ENCODE measurements at places on chromosomes 3 and 15.

DNA sequence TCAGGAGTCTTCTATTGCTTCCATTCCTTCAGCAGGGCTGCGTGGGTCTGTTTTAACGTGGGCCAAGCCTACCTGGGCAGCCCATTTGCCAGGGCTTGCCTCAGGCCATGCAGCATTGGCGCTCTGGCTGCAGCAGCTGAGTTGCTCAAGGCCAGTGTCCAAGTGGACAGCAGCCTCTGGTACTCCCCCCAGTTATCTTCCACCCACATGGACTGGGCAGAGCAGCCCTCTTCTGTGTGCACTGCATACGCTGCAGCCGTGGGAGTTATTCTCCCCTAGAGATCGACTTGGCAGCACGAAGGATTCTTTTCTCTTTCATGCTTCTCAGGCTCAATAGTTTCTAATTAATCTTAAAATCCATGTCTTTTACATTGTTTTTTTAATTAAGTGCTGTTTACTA lies 6.9 kb upstream of the CAPN3 start:
- DNase-seq, result no peak

DNA sequence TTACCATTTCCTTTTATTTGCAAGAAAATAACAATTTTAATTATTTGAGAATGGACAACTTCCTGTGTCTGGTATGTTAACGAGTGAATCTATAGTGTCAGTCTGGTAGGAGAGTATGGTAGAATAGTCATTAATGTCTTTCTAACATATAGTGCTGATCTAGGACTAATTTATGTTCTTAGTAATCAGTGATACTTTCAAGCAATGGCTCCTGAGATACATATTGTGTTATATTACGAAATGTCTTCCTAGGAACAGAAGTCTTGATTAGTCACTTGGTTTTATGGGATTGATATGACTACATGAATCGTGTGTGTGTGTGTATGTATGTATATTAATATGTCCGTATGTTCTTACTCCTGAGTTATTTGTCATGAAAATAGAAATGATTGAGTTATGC lies 66.6 kb upstream of the PAQR5 start:
- no peak for DNase-seq

DNA sequence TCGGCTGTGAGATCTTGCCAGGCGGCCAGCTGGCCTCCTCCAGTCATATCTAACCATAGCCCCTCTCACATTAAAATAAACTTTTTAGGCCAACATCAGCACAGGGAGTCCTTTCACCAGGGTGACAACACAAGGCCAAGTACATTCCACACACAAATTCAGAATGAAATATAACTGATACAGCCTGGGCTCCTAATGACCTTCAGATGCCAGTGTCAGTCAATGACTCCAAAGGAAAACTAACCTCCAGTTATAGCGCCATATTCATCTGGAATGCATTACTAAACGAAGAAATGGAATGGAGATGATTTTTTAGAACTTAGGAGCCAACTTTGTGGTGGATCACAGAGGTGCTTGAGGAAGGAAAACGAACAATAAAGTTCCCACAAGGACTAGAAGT lies 205.4 kb downstream of the GREM1 start:
- no peak for DNase-seq

DNA sequence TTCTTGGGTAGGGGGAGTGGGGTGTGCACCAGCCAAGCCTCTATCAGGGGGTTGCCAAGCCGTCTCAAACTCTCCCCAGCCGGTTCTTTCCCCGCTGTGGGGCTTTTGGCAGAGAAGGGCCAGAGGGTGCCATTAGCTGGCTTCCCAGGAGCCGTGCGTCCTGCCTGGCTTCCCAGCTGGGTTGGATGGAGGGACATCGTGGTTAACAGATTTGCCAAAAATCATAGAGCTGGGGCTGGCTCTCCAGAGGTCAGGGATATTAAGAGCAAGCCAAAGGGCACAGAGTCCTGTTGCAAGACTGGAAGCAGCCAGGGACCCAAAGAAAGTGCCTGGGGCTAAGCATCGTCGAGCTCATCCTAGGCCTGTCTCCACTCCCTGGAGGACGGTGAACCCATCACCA lies 104.6 kb upstream of the HES1 start:
- DNase-seq, result no peak

- DNase-seq, result no peak
Observed at GRCh38 chr15:71091601-71092000, 23.7 kb upstream of the THSD4 start.

DNA sequence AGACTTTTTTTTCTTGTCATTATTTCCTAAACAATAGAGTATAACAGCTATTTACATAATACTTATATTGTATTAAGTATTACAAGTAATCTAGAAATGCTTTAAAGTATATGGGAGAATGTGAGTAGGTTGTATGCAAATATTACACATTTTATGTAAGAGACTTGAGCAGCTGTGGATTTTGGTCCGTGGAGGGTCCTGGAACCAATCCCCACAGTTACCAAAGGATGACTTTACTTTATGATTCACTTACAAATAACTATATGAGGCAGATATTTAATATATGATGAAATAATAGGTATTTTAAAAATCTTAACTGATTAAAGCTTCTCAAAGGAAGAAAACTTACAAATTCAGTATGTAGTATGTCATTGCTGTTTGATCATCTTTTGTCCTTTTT lies 56.3 kb downstream of the PPP2R3A start:
- DNase-seq, result peak; percentile 15

- no peak for DNase-seq
Observed at GRCh38 chr3:106025151-106025722, 156.4 kb upstream of the CBLB start.

DNA sequence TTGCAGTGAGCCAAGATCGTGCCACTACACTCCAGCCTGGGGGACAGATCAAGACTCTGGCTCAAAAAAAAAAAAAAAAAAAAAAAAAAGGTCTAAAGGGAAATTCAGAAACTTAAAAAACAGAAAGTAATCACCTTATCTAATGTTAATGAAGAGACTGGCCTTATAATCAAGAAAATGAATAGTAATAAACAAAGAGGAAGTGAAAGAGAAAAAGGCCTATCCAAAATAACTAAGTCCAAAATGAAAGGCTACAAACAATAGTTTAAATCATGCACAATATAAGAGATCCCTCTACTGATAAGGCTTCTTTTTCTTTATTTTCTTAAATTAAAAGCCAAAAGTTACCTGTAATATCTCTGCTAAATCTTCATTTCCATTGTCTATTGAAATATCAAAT lies 37.1 kb upstream of the HDC start:
- no peak for DNase-seq

DNA sequence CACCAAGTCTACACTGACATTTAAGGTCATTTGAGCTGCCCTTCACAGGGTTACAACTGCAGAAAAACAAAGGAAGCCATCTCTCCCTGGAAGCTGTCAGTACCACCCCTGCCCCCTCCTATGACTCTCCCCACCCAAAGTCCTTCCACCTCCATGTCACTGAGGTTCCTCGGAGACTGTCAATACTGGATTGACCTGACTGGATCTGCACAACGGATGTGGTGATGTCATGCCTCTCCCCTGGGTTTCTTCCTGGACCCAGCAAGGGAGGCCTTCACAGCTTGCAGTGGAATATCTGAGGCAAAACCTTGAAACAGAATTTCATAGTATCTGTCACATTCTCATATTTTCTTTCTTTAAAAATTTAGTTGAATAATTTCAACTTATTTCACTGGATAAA lies 153.5 kb downstream of the CLSTN2 start:
- DNase-seq, result no peak

DNA sequence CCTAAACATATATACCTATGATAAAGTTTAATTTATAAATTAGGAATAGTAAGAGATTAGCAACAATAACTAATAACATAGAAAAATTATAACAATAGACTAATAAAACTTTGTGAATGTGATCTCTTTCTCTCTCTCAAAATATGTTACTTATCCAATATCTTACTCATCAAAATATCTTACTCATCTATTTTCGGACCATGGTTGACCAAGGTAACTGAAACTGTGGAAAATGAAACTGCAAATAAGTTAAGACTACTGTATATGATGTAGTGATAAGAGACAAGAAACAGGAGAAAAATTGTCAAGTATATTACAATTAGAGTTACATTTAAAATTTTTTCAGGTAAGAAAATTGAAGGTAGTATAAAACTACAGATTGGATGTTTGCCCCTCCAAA lies 19.2 kb downstream of the MAP3K13 start:
- no peak for DNase-seq

DNA sequence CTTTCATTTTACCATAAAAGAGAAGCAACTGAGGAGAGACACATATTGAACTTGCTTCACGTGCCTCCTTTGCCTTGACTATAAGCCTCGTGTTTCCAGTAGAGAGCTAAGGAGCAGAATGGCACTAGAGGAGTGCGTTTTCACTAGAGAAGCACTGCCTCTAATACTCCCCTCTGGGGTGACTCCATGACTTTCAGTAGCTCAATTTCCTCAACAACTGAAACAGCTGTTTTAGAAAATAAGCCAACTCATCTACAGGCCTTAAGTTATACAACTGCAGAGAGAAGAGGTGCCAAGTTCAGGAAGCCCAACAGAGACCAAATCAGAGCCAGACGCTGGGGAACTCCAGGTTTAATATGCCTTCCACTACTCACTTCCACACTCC lies 1.9 kb downstream of the UBP1 start:
- peak; percentile 52 for DNase-seq

DNA sequence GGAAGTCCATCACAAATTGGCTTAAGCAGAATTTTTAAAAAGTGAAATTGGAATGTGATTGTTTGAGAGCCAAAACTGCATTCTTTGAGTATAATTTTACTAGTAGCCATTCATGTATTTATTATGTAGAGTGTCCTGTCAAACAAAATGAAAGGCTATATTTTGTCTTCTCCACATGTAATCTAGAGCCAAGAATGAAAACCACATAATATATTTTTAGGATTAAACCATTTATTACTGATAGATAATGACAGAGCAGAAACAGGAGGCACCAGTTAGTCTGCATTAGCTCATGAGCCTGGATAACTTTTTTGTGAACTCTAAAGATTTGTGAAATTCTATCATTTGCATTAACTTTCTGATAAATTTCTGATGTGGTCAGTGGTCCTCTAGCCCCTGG lies 130.2 kb downstream of the FILIP1L start:
- DNase-seq, result no peak

DNA sequence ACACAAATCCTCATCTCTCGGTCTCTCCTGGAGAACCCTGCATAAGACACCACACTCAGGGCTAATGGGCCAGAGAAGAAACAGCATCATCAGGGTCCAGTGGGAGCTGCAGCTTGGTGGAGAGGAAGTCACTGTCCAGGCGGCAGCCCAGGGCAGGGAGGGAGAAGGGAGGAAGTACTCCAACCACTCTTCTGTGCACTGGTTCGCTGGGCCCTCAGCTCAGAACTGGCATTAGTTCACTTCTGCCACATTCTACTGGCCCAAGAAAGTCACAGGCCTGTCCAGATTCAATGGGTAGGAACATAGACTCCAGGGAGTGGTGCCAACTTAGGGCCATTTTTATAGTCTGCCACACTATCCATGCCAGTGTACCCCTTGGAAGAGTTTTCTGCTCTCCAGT lies 169.0 kb downstream of the ABHD5 start:
- DNase-seq, result no peak

DNA sequence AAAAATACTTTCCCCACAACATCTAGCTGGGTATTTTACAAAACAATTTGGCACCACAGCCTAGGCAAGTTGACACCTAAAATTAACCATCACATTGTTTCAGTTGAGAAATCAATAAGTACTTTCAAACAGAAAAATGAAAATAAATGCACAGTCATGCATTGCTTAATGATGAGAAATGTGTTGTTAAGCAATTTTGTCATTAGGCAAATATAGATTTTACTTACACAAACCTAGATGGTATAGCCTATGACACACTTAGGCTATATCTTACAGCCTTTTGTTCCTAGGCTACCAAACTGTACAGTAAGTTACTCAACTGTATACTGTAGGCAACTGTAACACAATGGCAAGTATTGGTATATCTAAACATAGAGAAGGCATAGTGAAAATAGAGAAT lies 608.6 kb upstream of the BCHE start:
- no peak for DNase-seq

GRCh38 chr3:94544131-94544789 lies 481.4 kb downstream of the NSUN3 start:
- no peak for DNase-seq

DNA sequence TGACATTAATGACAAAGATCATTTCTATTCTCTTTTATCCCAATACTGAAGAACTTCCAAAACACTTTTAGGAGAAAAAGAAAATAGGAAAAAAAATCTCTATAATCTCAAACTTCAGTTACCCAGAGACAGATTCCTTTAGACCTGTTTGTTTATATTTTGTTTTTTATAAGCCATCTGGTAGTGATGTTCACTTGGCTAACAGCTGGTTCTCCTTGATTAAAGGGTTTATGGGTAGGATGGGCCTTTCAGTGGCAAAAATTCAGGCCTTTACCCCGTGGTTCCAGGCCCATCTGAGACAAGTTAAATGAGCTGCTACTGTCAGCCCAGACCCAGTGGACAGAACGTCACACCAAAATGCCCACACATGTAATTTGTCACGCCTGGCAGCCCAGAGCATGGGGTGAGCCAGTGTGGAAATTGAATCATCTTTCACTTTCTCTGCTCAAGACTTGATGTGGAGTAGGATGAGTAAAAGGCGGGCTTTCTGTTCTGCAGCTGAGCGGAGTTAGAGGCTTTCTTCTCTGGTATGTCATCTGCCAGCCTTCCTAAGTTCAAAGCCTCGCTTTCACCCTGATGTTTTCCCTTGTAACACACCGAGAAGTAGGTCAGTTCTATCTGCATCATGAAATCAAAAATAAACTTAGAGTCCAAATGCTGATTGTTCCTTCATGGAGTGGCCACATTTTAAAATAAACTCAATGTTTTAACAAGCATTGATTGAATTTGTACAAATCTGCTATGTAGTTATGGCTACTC lies 62.5 kb upstream of the SKOR1 start:
- DNase-seq, result peak; percentile 3

- DNase-seq, result no peak
Observed at GRCh38 chr3:45786801-45787495, 9.4 kb downstream of the SLC6A20 start.

GRCh38 chr3:150222691-150223489 lies 185.2 kb upstream of the TSC22D2 start:
- DNase-seq, result no peak

- no peak for DNase-seq
Observed at GRCh38 chr3:29181149-29181780, 99.6 kb upstream of the RBMS3 start.

DNA sequence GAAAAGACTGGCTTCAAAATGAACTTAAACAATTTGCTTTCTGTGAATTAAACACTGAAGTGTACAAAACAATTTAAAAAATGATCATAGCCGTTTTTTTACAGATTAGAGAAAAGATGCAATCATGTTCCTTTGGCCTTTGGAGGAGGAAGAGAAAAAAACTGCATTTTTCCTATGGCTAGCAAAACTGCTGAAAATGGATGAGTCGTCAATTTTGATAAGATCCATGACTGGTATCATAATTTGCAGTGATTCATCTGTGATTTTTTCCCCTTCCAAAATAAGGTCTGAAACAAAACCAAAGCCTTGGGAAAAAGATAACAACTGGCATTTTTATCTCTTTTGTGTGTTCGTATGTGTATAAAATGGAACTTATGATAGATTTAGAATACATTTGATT lies 255.6 kb upstream of the SATB1 start:
- DNase-seq, result no peak

DNA sequence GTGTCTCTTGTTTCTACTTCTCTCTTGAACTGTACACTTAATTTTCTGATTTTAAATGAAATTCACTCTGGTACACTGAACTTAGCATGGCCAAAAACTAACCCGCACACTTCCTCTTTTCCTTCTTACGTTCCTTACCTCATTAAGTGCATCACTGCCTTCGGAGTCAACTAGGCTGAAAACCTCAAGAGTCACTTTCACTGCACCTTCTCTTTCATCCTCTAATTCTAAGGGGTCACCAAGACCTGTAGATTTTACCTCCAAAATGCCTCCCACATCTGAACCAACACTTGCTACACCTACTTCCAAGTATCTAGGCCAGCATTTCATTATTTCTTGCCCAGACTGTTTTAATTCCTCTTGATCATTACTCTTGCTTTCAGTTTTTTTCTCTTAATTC lies 6.6 kb downstream of the CBLB start:
- DNase-seq, result no peak

All from EL (cell line).